Hypothalamus (tissue), 51 donors: ENCODE measurements at places on chromosomes 13 and 19.

GRCh38 chr13:97005625-97006262 is 11.5 kb upstream of the OXGR1 start:
- no peak for DNase-seq

- DNase-seq = peak; percentile 25
Measured at GRCh38 chr19:17424743-17425365, 5.0 kb downstream of the MVB12A start.

GRCh38 chr13:108102771-108103170 is 112.6 kb downstream of the LIG4 start:
- no peak for DNase-seq

DNA sequence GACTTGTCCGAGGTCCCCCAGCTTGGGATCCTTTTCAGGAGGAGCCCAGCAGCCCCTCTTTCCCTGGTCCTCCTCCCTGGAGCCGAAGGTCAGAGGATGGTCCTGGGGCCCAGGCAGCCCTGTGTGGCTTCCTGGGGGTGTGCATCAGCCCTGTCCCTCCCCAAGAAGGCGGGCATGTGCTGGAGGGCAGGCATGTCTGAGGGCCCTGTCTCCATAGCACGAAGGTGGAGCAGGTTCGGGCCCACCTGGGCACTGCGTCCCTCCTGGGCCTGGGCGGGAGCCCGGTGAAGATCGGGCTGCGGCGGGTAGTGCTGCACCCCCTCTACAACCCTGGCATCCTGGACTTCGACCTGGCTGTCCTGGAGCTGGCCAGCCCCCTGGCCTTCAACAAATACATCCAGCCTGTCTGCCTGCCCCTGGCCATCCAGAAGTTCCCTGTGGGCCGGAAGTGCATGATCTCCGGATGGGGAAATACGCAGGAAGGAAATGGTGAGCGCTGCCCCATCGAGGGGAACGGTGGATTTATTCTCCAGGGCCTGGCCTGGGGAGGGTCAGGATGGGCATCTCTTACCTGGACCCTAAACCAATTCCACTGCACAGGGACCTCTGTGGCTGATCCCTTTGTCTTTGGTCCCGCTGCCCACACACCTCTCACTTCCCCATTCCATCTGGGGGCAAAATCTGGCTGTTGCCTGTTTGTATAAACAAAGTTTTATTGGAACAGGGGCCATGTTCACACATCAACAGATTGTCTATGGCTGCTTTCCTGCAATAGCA is 10.9 kb downstream of the TIMM13 start:
- DNase-seq = no peak

- DNase-seq = no peak
Measured at GRCh38 chr13:106616729-106617128, 48.8 kb upstream of the ARGLU1 start.

GRCh38 chr13:46404733-46405100 is 17.7 kb upstream of the RUBCNL start:
- DNase-seq = no peak

DNA sequence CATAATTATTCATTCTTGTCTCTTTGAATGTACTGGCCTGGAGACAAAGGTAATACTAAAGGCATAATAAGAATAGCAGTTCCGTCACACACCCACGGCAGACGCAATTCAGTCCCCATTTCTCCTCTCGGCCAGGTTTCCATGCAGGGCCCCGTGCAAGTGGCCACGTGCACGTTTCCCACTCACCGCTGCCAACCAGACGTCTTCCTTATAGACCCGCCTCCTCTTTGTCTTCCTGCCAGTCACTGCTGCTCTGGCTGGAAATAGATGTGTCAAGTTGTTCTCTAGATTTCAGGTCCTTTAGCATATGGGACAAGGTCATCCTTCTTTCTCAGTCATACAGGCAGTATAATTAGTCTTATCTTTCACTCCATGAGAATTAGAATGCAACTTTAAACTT is 204.3 kb downstream of the SUCLA2 start:
- no peak for DNase-seq

- DNase-seq = peak; percentile 65
Measured at GRCh38 chr19:35869327-35870123, 1.2 kb downstream of the APLP1 start.

DNA sequence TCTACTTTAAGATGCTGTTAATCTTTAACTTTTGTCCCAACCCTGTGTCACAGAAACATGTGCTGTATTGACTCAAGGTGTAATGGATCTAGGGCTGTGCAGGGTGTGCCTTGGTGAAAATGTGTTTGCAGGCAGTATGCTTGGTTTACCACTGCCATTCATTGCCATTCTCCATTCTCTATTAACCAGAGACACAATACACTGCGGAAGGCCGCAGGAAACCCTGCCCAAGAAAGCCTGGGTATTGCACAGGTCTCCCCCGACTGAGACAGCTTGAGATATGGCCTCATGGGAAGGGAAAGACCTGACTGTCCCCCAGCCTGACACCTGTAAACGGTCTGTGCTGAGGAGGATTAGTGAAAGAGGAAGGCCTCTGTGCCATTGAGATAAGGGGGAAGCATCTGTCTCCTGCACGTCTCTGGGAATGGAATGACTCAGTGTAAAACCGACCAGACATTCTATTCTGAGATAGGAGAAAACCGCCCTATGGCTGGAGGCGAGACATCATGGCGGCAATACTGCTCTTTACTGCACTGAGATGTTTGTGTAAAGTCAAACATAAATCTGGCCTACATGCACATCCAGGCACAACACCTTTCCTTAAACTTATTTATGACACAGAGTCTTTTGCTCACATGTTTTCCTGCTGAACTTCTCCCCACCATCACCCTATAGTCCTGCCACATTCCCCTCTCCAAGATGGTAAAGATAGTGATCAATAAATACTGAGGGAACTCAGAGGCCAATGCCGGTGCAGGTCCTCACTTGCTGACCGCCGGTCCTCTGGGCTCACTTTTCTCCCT is 13.1 kb upstream of the ZNF888 start:
- no peak for DNase-seq

DNA sequence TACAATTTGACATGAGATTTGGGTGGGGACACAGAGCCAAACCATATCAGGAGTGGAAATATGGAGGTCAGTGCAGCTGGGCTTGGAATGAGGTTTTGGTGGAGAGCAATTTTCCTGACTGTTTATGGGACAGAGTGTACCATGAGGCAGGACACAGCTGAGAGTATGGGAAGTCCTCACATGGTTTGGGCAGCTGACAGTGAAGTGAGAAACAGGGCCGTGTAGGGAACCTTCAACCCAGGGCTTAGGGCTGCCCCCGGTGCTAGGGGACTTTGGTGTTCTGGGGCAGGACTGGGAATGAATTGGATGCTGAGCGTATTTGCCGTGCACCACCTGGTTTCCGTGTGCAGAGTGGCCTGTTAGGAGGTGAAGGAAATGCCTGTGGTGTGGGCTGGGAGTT is 6.1 kb downstream of the ZNF548 start:
- no peak for DNase-seq

DNA sequence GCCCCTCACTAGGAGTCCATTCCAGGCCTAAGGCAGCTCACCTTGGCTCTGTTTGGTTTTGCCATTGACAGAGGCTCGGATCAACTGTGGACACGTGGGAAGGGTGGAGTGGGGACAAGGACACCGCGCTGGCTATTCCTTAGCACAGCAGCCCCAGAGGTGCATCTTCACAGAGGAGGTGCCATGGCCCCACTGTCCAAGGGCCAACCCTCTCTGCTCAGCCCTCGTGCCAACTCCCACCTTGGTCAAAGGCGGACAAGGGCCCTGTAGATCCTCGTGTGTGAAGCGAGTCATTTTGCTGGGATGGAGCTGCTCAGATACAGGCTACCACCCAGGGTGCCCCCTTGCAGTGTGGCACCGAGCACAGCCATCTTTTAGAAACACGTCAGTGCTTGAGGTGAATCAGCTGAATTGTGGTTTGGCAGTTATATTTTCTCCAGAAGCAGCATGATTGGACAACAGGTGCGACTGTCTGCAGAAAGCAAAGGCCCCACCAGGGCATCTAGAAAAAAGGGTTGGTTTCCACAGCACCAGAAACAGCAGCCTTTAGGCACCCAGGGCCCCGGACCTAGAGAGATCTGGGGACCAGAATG is 192.1 kb upstream of the GPR12 start:
- no peak for DNase-seq

- no peak for DNase-seq
Measured at GRCh38 chr13:105538346-105538745, 997.1 kb downstream of the EFNB2 start.
